ENCODE measurements at places on chromosomes 7 and 10. TPM values are rescaled to one million over a fixed set of nuclear protein-coding genes. Genes with fewer than 3 reads are reported as not detected.

DNA sequence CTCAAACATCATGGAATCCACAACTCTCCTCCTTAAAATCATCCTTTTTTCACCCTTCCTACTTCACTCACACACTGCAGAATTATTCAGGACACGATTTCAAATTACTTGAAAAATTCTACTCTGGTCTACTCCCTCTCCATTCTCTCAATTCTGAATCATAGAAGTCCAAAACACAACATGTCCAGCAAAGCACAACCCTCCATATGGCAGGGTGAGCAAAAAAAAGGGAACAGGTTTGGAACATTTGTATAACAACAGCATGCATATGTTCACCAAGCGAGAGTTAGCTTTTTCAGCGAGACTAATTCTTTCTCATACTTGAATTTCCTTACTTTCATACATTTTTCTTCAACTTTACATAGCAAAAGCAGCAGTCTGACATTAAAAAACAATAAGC, 73.4 kb downstream of the ABI1 start:
- no peak for DNase-seq

DNA sequence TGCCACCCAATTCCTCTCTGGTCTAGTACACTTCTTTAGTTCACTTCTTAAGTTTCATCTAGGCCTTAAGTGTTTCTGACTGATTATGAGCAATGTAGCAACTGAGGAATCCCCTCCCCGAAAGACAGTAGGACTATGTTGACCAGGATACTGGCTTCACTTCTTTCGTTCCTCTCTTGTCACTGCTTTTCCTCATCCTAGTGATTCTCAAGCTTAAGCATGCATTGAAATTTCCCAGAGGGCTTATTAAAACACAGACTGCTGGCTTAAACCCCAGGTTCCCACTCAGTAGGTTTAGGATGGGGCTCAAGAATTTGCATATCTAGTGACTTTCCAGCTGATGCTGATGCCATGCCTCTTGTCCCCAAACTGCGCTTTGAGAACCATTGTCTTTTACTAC, 164.6 kb upstream of the WNT16 start:
- no peak for DNase-seq

GRCh38 chr7:144729226-144729625, 106.6 kb downstream of the TPK1 start:
- DNase-seq: no peak

DNA sequence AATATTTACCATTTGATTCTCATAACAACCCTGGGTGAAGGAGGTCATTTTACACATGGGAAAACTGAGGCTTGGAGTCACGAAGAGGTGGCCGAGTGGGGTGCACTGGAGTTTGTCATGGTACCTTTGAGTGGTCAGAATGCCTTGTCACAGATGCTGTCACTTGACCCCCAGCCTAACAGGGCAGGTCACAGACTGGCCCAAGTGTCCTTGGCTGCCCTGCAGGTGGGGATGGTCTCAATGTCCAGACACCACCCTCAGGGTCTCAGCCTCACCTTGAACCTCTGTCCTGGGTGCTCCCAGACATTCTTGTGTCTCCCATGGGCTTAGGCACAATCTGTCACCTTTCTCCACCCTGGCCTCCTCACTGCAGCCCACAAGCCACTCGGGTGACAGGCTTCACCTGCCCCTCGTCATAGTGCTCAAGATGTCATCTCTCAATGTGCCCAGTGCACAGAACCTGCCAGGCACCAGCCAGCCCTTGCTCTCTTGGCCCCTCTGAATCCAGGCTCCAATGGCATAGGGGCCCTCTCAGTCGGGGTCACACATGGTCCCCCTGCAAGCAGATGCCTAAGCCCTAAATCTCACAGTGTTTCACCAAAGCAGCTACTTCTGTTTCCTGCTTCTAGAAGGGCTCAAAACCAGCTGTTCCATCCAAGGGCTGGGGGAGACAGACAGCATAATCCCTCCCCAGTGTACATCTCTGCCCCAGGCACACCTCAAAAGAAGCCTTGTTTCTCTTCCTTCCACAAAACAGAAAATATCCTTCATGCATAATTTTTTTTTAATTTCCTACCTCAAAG, 76.8 kb upstream of the NANOS1 start:
- DNase-seq: peak; percentile 72

GRCh38 chr10:12981570-12981969, 19.9 kb downstream of the CCDC3 start:
- no peak for DNase-seq

- DNase-seq: no peak
Observed at GRCh38 chr10:62459072-62459471, 84.9 kb downstream of the ZNF365 start.

DNA sequence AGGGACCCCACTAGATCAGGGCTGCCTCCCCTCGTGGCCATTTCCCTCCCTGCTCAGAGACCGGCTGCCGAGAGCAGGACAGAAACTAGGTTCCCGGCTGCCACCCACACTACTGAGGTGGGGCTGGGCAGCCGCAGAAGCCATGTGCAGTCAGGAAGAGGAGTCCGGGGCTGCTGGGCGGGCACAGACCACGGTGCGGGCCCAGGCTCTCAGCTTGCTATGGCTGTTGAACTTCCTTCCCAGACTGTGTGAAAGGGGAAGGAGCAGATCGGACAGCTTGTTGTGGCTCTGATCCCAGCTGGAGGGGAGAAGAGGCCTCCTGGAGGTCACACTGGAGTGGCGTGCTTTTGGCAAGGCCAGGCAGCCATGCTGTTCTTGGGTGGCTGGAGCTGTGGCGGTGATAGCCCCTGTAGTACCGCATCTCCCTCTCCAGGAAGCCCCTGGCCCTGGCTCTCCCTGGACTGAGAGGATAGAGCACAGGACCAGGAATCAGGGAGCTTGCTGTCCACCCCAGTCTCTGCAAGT, 56.8 kb downstream of the HK1 start:
- no peak for DNase-seq

GRCh38 chr7:154884348-154884920, 118.5 kb downstream of the PAXIP1 start:
- DNase-seq: no peak

GRCh38 chr10:86647773-86648703, 6.3 kb upstream of the OPN4 start:
- no peak for DNase-seq

DNA sequence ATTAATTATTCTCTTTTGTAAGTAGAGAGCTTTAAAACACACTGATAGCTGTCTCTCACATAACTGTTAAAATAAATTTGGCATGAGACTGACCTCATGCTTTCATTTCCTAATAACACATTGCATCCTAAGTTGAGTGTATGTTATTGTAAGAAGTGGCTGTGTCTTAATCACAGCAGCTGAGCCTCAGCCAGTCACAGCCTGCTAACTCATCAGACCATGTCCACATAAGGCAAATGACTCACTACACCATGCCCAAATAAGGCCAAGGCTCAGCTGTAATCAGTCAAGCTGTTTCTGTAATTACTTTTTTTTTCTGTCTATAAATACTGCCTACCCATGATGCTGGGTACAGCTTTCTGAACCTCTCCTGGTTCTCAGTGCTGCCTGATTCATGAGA, 860.9 kb downstream of the XPNPEP1 start:
- DNase-seq: no peak

GRCh38 chr7:16627236-16627635, 18.3 kb downstream of the ANKMY2 start:
- no peak for DNase-seq

DNA sequence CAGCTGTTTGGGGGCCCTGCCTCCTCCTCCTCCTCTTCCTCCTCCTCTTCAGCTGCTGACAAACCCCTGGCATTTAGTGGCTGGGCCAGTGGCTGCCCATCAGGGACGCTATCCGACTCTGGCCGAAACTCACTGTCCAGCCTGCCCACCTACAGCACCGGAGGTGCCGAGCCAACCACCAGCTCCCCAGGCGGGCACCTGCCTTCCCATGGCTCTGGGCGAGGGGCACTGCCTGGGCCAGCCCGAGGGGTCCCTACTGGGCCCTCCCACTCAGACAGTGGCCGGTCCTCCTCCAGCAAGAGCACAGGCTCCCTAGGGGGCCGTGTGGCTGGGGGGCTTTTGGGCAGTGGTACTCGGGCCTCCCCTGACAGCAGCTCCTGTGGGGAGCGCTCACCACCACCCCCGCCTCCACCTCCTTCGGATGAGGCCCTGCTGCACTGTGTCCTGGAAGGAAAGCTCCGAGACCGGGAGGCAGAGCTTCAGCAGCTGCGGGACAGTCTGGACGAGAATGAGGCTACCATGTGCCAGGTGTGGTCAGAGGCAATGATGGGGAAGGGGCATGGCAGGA, 4.1 kb downstream of the LZTS2 start:
- DNase-seq: no peak

DNA sequence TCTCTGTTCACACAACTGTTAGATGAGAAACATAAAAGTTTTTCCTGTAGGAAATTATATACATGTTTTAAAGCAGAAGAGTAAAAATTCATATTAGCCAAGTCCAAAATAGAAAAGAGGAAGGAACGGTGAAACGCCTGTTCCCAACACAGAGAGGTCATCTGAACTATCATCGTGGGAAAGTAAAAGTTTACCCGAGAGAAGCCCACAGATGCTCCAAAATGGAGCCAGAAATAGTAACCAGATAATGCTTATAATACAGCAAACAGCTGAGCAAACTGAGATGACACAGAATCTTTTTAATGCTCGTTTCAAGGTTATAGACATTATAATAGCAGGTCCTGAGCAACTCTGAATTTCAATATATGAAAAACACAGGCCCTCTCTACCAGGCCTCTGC, 24.5 kb downstream of the FRMD4A start:
- DNase-seq: no peak

- DNase-seq: no peak
Observed at GRCh38 chr10:132384618-132385388, 12.2 kb upstream of the PWWP2B start.

DNA sequence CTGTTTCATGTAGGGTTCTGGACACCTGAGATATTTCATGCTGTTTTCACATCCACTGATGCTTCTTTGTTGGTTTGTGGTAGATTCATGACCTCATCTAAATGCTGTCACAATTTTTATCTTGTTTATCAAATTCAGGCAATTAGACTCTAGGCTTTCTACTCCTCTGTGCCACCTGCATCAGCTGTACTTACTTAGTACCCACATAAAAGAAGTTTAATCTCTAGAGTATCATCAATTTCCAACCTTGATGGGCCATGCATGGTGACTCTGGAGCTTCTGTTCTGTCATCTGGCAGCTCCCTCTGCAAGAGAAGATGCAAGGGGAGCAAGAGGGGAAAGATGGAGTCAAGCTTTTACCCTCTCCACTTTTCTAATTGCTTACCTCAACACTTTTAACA, 195.9 kb upstream of the VWC2 start:
- DNase-seq: no peak

DNA sequence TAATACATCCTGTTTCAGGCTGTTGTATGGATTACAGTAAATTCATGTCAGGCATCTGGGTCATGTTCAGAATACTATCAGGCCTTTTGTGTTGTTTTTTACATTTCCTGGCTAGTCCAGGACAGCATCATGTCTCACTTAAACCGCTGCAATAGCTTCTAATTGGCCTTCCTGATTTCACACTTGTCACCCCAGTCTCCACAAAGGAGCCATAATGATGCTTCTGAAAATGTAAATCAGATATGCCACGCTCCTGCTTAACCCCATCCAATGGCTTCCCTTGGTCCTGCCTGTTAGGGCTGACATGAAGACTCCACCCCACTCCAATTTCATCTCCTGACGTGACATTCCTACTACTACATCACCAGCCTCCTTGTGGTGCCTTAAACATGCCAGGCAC, 220.0 kb downstream of the CACNA2D1 start:
- no peak for DNase-seq

- DNase-seq: no peak
Observed at GRCh38 chr7:71457021-71457420, 325.1 kb downstream of the GALNT17 start.

GRCh38 chr7:31893365-31893764, 176.8 kb downstream of the PDE1C start:
- no peak for DNase-seq

DNA sequence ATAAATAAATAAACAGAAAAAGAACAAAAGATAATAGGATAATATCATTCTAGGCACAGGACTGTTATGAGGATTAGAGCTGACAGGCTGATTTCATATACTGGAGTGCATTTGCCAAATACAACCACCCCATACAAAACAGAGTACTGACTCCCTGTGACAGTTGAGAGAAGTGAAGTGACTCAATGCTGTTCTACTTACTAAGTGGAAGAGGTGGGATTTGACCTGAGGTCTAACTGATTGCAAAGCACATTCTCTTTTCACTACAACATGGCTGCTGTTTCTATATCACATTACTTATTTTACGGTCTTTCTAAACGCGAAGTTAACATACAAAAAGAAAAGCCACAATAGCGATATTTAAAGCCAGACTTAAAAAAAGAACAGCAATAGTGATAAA, 51.4 kb downstream of the ITGB1 start:
- DNase-seq: no peak

DNA sequence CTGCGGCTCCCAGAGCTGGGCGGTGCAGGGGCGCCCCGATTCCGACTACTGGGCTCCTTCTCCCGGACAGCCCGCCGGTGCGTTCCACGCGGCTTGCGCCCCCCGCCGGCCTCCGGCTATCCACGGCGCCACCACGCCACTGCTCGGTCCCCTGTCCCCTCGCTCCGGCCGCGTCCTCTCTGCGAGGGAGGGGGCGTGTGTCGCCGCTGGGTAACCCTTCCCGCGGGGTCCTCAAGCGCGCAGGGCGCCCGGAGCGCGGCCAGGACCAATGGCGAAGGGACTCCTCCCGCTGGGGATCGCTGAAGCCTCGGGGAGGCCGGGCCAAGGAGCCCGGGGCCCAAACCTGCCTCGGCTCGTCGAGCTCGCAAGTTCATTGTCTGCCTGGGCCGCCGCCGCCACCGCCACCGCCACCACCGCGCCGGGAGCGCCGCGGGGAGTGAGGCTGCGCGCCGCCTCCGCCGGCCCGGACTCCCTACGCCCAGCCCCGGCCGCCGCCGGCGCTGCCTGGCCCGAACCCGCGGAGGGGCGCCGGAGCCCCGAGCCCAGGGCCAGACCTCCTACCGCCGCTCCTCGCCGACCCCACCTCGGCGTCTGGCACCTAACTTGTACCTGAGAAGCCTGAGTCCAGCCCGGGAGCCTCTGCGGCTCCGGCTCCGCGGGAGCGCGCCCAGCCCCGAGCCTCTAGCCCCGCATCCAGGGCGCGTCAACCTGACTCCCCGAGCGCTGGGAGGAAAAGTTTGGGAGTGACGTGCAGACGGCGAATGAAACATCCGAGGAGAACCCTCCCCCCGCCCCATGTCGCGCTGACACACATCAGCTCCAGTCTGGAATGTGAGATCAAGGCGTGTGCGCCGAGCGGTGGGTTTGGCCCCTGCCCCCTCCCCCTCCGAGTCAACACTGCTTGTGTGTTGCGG, at the start of gene CHST15:
Gene CHST15 (minus strand): TSS at position 739 of the 914 bp plus-strand sequence. CDS start 47,386 bp downstream, outside the sequence.
- no peak for DNase-seq

DNA sequence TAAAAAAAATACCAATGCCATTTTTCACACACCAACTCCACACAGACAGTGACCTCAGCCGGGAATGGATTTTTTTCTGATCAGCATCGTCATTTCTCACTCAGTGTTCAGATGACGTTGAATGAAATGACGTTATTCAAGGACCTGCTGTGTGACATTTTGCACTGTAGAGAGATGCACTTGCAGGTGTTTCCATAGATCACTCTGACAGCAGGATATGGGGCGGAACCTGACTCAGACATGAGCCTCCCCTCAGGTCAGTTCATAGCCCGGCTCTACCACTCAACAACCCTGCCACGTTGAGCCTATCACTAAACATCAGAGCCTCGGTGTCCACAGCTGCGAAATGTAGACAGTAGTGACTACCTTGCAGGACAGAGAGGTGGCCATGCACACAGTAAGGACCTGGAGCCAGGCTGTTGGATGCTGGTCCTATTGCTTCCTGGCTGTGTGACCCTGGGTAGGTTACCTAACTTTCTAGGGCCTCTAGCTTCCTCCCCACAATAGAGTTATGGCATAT, 41.4 kb upstream of the ANTXRL start:
- DNase-seq: peak; percentile 78

SPDYE2B gene
- total RNA-seq: not detected

AZGP1 gene
- 2.7 TPM for total RNA-seq

AUTS2 gene
- total RNA-seq: 53.0 TPM
